ENCODE measurements at places on chromosomes 3 and 15.
A peak's percentile ranks its signal among the peaks of the same experiment; 100 is the strongest.

DNA sequence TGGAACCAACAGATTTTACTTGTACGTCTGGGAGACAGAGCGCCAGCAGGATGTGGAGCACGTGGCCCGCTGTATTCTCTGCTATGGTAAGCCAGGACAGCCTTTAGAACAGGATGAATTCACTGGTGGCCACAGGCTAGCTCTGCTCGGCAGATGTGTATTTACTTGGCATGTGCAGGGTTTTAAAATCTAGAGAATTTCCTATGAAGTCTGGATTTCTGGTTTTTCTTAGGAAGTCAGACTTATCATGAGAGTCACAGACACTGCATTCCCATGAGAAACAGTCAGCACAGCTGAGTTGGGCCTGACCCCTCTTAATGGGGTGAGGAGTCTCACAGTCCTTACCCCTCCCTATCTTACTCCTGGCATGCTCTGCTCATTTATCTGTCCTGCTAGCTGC lies 84.6 kb upstream of the COL6A5 start:
- no peak for DNase-seq

DNA sequence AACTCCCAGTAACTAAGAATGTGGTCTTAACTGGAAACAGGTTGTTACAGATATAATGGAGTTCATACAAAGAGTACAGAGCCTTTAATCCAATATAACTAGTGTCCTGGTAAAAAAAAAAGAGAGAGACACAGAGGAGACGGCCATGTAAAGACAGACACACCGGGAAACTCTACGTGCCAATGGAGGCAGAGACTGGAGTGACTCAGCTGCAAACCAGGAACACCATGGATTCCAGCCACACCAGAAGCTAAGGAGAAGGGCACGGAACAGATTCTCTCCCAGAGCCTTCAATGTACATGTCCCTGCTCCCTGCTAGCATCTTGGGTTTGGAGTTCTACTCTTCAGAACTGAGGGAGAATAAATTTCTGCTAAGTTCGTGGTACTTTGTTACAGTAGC lies 4.5 kb downstream of the RNF168 start:
- DNase-seq: peak; percentile 26

DNA sequence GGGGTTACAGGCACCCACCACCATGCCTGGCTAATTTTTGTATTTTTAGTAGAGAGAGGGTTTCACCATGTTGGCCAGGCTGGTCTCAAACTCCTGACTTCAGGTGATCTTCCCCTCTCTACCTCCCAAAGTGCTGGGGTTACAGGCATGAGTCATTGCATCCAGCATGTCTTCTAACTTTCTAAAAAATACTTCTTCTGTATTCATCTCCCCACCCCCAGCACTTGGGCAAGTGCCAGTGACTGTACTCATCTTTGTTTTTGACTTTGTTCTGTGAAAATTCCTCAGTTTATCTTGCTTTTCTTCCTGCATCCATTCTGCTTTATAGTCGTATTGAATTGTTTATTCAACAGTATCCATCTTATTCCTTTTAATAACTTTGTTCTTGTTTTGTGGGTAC lies 47.6 kb downstream of the ARIH1 start:
- no peak for DNase-seq

GRCh38 chr3:102449341-102449740 lies 14.5 kb downstream of the ZPLD1 start:
- no peak for DNase-seq

GRCh38 chr3:155096303-155097008 lies 16.3 kb downstream of the MME start:
- no peak for DNase-seq

DNA sequence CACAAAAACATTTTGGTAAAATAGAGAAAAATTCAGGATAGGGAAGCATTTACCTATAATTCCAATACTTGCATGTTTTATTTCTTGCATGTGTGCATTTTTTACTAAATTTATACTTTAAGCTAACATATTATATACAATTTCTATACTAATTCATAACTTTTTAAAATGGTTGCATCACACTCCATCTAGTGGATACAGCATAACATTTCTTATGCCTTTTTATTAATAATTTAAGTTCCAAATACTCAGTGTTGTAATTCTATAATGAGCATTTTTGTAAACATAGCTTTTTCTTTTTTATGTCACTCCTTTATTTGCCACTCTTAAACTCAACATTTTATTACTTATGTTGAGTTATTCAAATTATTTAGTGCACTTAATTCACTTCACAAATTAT lies 477.7 kb downstream of the ZBBX start:
- no peak for DNase-seq

GRCh38 chr3:126349611-126350501 lies 7.4 kb downstream of the KLF15 start:
- DNase-seq: no peak

DNA sequence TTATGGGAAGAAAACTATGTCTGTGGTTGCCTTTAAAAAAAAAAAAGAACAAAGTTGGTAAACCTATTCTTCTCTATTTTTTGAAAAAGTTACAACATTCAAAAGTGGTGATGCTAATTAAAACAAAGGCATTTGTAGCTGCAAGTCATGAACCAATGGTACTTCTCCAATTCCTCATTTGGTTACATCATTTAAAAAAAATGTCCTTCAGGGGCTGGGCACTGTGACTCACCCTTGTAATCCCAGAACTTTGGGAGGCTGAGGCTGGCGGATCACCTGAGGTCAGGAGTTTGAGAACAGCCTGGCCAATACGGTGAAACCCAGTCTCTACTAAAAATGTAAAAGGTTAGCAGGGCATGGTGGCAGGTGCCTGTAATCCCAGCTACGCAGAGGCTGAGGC lies 574.6 kb downstream of the VGLL3 start:
- DNase-seq: no peak

- no peak for DNase-seq
These were observed 14.0 kb upstream of the RTP3 start for GRCh38 chr3:46483825-46484224.

- DNase-seq: no peak
These were observed 25.7 kb downstream of the KLF13 start for GRCh38 chr15:31352339-31352751.

DNA sequence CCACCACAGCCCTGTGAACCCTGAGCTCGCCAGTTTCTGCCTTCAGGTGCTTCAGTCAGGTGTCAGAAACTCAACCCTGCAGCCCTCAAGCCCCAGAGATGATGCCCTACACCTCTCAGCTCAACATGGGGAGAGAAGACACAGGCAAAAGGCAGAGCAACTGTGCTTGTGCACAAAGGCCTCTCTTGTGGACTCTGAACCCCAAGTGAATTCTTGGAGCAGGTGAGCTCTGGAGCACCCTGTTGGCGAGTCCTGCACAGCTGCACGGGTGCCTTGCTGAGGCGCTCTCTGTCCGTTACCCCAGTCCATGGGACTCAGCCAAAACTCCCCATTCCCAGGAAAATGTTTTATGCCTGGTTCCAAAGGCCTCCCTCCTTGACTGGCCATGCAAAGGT lies 197.0 kb downstream of the KLF13 start:
- DNase-seq: no peak

DNA sequence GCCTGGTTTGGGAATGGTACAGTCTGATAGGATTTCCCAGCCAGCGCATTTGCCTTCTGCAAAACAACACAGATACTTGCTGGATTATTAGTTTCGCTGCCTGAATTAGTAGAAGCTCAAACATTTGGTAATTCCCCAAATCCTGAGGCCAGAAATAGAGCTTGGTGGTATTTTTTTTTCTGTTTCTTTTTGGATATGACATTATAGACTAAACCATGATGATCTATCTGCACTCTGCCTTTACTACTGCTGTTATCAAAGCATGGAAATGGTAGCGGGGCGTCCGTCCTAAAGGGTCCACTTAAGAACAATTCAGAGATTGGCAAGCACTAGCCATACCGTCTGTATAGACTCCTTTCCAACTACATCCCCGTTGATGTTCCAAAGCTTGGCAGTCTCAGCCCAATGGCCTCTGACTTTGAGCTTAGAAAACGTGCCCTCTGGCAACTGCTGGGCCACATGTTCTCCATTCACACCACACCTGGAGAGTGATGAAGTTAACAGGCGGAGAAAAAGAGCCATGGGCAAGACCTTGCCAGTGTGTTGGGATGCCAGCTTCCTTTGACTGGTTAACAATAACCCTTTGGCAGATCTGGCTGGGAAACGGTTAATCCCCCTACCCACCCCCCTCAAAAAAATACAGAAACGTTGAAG lies 241.0 kb upstream of the NR2F2 start:
- no peak for DNase-seq

DNA sequence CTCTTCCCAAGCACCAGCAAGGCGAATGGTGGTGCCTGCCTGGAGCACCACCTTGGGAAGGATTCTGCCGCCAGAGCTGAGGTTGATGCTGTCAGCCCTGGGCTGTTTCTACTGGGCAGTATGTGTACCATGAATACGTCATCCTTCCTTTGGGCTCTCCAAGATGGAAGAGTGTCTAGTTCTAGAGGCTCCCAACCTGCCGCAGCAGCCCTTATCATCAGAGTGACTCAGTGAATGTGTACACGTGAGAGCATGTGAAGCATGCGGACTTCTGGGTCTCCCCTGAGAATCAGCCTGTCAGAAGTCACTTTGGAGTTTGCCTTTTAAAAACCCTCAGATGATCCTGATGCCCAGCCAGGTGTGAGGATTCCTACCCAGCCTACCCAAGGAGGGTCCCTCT lies 20.9 kb downstream of the PLA2G4D start:
- no peak for DNase-seq

GRCh38 chr3:151925419-151925818 lies 52.0 kb downstream of the SUCNR1 start:
- DNase-seq: no peak

GRCh38 chr3:13495921-13496723 lies 16.0 kb downstream of the HDAC11 start:
- DNase-seq: peak; percentile 76

GRCh38 chr15:34047893-34048775 lies 9.1 kb upstream of the AVEN start:
- DNase-seq: peak; percentile 39

DNA sequence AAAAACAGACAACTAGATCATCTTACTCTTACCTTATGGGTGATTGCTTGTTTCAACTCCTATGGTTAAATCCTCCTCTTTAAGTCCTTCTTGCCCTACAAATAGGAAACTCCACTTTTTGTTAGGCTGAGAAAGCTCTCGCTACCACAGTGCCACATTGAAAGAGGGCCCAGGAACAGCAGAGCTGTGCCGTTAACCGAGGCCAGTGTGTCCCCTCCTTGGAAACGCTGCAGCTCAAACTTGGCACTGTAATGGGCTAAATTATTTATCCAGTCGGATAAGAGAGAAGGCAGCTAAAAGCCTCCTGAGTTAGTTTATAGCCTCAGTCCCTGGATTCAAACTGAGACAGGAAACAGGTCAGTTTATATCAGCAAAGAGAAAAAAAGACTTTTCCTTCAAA lies 46.1 kb downstream of the KBTBD12 start:
- no peak for DNase-seq

GRCh38 chr15:36601497-36601932 lies 22.1 kb downstream of the CDIN1 start:
- DNase-seq: peak; percentile 45

DNA sequence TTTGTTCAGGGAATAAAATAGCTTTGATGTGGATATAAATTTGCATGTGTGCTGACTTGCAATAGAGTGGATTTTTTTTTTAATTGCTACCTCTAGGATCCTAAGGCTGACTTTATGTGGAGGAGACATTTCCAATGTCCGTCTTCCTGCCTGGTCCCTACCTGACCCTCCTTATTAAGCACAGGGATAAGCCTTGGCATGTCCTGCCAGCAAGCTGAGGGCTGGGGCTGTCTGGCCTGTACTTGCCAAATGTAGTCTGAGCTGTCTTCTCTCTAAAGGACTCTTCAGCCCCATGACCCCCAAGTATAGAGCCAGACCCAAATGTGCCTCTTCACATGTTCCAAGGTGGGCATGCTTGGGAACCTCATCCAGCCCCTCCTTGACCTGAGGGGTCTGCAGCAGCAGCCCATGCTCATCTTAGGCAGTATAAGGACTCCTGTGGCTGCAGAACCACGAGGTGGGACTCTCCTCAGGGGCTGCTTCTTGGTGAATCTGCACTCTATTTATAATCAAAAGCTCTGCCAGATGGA lies 88.8 kb downstream of the CACNA1D start:
- no peak for DNase-seq

- DNase-seq: no peak
These were observed 483.7 kb upstream of the FRG2C start for GRCh38 chr3:75180235-75180944.

GRCh38 chr3:188185717-188186251 lies 31.8 kb downstream of the LPP start:
- DNase-seq: no peak

GRCh38 chr3:145776782-145777408 lies 384.1 kb downstream of the PLOD2 start:
- peak; percentile 67 for DNase-seq

All from astrocyte of the cerebellum (primary cell).